Pancreas (tissue), 10 donors: ENCODE measurements at places on chromosomes 7 and 10. TPM values are rescaled to one million over a fixed set of nuclear protein-coding genes. Genes with fewer than 3 reads are reported as not detected.

GRCh38 chr10:3206511-3207157 lies 34.1 kb upstream of the PITRM1 start:
- H3K4me1 ChIP-seq = no peaks in the 10 kb centered on the region
- no peak overlapping the region for H3K4me3 ChIP-seq
- peaks cover 6% of the 10 kb centered on the region for H3K27me3 ChIP-seq
- no peak overlapping the region for H3K27ac ChIP-seq
- H3K36me3 ChIP-seq = no peaks in the 10 kb centered on the region

DNA sequence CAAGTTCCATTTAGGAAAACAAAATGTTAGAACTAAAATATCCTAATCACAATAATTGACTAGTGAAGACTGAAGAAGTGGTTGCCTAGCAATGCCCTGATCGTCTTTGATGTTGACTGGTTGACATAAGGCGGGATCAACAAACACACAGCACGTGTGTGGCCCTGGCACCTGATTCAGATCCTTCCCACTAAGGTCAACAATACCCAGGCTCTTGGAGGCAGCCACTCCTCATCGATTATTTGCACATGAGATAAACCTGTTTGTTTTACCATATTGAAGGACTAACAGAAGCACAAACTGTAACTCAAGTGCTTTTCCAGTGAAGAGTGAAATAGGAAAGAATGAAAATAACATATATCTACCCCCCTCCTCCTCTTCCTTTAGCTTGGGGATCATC lies 15.6 kb downstream of the FANK1 start:
- H3K4me1 ChIP-seq = peaks cover 7% of the 10 kb centered on the region
- no peak overlapping the region for H3K4me3 ChIP-seq
- DNase-seq = peak; percentile 85
- peak overlapping the region; percentile 64 for H3K27ac ChIP-seq

GRCh38 chr7:150410131-150410530 lies 31.0 kb downstream of the ZNF775 start:
- no peak overlapping the region for H3K4me3 ChIP-seq
- H3K27me3 ChIP-seq = no peaks in the 10 kb centered on the region
- no peak overlapping the region for H3K27ac ChIP-seq
- no peaks in the 10 kb centered on the region for H3K4me1 ChIP-seq

Gene CUBN
- 1.0 TPM for polyA plus RNA-seq

DNA sequence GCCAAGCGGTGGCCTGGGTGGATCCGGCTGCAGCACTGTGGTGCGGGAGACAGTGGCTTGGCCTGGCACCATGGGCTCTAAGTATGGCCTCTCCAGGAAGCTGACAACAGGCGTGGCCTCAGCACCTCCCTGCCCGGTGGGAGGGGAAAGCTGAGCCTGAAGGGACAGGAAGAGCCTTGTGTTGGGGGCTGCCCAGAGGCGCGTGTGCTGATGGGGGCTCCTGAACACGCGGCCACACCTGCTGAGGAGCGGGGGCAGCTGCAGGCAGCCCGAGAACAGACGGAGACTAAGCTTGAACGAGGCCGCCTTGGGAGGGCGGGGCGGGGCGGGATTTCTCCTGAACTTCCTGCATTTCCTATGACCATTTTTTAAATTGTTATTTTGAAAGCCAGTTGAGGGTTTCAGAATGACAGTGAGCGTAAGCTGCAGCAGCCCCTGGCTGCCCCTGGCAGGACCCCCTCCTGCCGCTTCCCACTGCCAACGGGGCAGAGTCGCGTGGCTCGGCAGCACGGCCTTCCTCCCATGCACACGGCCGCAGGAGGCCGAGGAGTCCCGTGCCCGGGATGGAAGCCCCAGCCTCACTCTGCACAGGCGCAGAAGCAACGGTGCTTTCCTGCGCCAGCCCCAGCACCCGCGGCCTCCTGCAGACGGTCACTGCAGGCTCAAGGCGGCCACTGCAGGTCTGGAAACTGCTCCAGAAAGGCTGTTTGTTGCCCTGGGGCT lies 43.2 kb downstream of the DPYSL4 start:
- DNase-seq = peak; percentile 12
- H3K4me1 ChIP-seq = no peaks in the 10 kb centered on the region
- H3K27me3 ChIP-seq = no peaks in the 10 kb centered on the region
- H3K36me3 ChIP-seq = no peaks in the 10 kb centered on the region
- no peak overlapping the region for H3K4me3 ChIP-seq

DNA sequence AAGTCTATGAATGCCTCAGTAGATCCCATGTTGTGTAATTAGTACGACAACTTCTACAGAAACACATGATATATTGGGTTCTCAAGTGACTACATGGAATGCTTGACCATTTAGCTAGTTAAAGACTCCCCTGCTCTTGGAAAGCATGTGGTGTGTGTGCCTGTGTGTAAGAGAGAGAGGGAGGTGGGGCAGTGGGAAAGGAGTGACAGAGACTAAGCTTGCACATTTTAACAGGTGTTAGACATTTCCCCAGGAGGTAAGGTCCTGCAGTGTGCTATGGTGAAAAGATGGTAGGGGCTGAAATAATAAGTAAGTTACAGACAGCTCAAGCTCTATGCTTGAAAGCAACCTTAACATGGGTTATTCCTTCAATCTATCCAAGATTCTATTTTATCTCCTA lies 241.7 kb upstream of the GHITM start:
- H3K4me3 ChIP-seq = no peak overlapping the region
- no peaks in the 10 kb centered on the region for H3K27me3 ChIP-seq
- no peaks in the 10 kb centered on the region for H3K36me3 ChIP-seq
- H3K4me1 ChIP-seq = no peaks in the 10 kb centered on the region

Gene RAPGEF5
- polyA plus RNA-seq = 9.0 TPM
